PC-9 (cell line): ENCODE measurements at places on chromosomes 1 and 21. TPM values are rescaled to one million over a fixed set of nuclear protein-coding genes. Genes with fewer than 3 reads are reported as not detected.

DNA sequence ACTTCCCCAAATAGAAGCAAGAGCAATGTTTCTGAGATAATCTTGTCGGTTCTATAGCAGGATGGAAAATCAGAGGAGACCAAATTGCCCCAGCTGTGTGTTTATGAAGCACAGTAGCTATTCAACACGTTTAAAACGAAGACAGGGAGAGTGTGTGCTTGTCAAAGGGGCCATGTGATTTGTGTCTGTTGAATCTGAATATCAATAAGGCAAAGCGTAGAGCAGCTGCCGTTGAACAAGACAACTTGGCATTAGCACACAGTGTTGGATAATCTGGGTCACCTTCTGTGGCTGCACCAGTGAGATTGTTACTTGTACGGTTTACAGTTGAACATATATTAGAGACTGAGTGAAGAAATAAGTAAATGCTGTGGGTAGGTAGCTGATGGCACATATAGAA lies 1.0 kb downstream of the CRB1 start:
- no peak overlapping the region for H3K27ac ChIP-seq
- H3K4me1 ChIP-seq, result no peaks in the 10 kb centered on the region
- no peaks in the 10 kb centered on the region for H3K27me3 ChIP-seq
- H3K4me3 ChIP-seq, result no peak overlapping the region
- DNase-seq, result no peak

DNA sequence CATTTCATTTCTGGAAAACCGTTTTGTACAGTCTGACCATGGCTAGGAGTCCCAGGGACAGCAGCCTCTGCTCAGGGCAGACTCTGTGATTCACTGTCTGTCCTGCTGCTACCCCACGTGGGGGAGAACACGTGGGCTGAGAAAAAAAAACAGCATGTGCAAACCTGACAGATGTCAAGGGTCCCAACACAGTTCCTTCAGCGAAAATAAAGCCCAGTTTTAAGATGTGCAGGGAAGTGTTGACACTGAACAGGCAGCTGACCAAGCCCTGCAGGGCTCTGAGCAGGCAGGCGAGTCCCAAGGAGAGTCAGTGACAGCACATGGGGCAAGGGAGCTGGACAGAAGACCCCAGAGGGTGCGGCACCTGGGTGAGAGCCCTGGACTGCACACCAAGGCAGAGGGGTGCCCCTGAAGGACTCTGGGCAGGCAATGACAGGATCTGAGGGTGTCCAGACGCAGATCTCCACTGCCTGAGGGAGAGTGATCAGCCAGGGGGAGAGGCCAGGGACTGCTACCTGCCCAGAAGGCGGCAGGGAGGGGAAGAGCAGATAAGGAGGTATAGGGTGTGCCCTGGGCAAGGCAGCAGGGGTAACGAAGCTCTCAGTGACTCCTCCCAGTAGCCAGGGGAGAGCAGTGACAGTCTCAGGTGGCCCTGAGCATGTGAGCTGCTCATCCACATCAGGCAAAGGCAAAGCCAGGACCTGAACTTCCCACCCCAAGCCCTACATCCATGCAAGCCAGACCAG lies 5.1 kb upstream of the SPATC1L start:
- no peaks in the 10 kb centered on the region for H3K27me3 ChIP-seq
- H3K36me3 ChIP-seq, result no peaks in the 10 kb centered on the region
- no peak overlapping the region for H3K27ac ChIP-seq
- H3K4me1 ChIP-seq, result peaks cover 16% of the 10 kb centered on the region

DNA sequence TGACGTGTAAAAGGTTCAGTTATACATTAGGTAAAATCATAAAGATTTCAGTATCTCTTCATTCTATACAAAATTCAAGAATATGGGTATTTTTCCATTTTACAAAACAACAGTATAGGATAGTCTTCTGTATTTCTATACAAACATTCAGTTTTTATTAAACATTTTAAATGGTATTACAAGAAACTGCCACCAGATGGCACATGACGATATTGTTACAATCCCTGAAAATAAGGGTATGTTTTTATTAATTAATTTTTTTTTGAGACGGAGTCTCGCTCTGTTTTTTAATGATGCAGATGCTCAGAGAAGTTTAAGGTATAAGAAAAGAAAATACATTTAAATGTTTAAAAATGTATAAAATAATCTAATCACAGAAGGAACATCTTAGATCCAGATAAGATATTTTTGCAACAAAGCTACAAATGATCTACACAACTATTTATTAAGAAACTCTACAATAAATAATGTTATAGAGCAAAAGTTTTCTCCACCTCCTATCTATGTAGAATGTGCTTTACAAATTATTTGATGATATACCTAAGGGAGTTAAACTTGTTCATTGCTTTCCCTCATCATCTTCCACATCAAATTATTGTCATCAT lies 23.5 kb upstream of the RSBN1 start:
- DNase-seq, result no peak
- no peaks in the 10 kb centered on the region for H3K27me3 ChIP-seq
- H3K36me3 ChIP-seq, result no peaks in the 10 kb centered on the region

Gene DHCR24
- 195 and 369 TPM in 2 replicates for total RNA-seq

DNA sequence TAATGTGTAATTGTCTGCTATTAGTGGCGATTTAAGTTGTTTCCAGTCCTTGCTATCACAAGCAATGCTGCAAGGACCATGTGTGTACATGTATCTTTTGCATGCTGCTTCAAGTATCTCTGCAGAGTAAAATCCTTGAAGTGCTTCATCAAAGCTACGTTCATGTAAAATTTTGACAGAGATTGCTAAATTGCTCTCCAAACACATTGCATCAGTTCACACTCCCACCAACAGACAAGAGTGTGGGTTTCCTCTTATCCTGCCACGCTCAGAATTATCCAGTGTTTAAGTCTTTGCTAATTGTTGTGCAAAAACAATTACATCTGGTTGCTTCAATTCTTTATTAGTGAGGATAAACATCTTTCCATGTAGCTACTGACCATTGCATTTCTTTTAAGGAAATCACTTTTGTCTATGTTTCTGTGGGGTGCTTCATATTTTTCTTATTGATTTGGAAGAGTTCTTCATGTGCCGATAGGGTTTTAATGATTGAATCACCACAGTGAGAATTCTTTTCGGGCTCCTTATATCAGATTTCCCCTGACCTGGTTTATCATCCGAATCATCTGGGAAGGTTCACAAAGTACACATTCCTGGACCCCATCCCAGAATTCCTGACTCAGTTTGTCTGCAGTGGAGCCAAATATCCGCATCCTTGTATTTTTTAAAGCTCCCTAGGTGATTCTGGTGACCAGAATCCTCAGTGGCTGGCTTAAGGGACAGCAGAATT lies 56.3 kb upstream of the GALNT2 start:
- no peak overlapping the region for H3K27ac ChIP-seq
- no peak overlapping the region for H3K4me3 ChIP-seq
- H3K36me3 ChIP-seq, result no peaks in the 10 kb centered on the region
- no peak for DNase-seq
- peaks cover 19% of the 10 kb centered on the region; the same call in 1 of the 2 replicates for H3K27me3 ChIP-seq

Gene KIF26B
- total RNA-seq, result 0.11 and 0.25 TPM in 2 replicates

DNA sequence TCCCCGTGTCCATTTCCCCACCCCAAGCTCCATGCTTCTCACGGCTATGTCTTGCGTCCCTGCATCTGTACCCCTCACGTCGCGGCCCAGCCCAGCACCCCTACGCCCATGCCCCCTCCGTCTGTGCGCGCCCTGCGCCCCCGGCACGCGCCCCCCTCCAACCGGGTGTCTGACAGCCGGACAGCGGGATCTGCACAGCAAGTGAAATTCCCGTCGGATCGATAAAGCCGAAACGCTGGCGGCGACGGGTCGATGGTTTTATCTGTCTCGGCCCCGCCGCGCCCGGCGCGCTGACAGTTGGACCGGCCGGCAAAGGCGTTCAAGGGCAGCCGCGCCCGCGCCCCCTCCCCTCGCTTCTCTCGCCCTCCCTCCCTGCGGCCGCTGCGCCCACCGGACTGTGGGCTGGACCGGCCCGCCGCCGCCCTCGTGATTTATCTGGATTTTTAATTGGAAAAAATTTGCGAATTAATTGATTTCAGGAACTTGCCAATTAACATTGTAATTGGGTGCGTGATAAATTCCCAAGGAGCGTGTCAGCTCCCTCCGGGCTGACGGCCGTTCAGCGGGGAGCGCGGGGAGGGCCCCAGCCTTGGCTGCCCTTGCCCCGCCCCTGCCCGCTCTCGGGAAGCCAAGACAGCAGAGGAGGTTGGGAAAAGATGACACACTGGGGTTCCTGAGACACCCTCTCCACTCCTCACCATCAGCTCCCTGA lies 57.1 kb downstream of the TMEM53 start:
- no peaks in the 10 kb centered on the region for H3K4me1 ChIP-seq
- no peaks in the 10 kb centered on the region for H3K27me3 ChIP-seq
- no peaks in the 10 kb centered on the region for H3K36me3 ChIP-seq
- no peak overlapping the region for H3K4me3 ChIP-seq
- no peak overlapping the region for H3K27ac ChIP-seq
